ENCODE measurements at places on chromosomes 2 and 18.

GRCh38 chr2:16166327-16166981 is 226.1 kb downstream of the MYCN start:
- DNase-seq, result no peak

DNA sequence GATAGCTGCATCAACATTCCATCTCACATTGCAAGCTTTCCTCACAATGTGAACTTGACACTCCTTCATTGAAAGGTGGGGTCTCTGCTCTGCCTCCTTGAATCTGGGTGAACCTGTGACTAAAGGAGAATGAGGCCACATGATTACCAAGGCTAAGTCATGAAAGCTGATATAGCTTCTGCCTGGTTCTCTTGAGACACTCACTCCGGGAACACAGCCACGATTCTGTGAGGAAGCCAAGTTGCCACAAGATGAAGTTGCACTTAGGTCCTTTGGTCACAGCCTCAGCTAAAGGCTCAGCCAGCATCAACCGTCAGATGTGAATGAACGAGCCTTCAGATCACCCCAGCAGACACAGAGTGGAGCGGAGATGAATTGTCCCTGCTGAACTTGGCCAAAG is 94.7 kb upstream of the FAM136A start:
- no peak for DNase-seq

GRCh38 chr2:74690571-74690970 is 36.5 kb downstream of the SEMA4F start:
- DNase-seq, result no peak

- peak; percentile 35 for DNase-seq
These were observed 912 bp upstream of the FBXO11 start for GRCh38 chr2:47907039-47907781.

GRCh38 chr18:6215888-6216287 is 198.8 kb downstream of the L3MBTL4 start:
- no peak for DNase-seq

DNA sequence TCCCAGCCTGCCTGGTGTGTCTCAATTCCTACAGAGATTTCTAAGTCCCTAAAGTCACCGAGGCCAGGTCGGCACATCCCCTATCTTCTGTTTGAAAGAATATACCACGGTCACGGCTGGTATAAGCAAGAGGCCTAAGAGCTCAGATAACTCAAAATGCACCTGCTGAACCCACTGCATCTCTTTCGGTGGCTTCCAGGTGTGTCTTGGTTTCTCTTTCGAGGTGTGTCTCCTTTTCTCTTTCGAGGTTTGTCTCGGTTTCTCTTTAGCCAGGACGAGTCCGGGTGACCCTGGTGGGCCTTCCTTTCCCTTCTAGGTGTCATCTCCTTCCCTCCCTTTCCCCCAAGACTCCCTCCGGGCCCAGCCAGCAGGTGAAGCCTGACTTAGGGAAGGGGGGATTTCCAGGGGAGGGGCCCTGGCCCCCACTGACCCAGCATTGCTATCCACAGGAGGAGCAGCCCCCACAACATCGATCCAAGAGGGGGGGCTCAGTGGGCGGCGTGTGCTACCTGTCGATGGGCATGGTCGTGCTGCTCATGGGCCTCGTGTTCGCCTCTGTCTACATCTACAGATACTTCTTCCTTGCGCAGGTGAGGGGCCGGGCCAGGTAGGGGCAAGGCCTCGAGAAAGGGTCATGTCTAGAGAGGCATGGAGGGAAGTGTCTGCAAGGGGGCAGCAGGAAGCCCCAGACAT is 8.4 kb downstream of the ITM2C start:
- no peak for DNase-seq
